Activated CD4-positive, alpha-beta T cell treated with anti-CD3 and anti-CD28 coated beads, Interleukin-2, amount 10 ng/mL, durations not matched to agents 24 days and 14 days (primary cell): ENCODE measurements at places on chromosomes 16 and 17. TPM values are rescaled to one million over a fixed set of nuclear protein-coding genes. Genes with fewer than 3 reads are reported as not detected.

Gene AOC2
- 3.3 and 4.2 TPM in 2 replicates for total RNA-seq

Gene DPH1
- total RNA-seq, result 50.8 and 55.9 TPM in 2 replicates

Gene LPO
- total RNA-seq, result not detected in 2 replicates

Gene SLC6A4
- total RNA-seq, result not detected in 2 replicates

Gene CCL4L2
- total RNA-seq, result 11.5 and 11.9 TPM in 2 replicates

Gene ANKRD13B
- total RNA-seq, result 43.1 and 49.8 TPM in 2 replicates

Gene HCRT
- total RNA-seq, result not detected in 2 replicates

Gene TOX3
- not detected in 2 replicates for total RNA-seq

Gene GAS2L2
- not detected in 2 replicates for total RNA-seq

Gene ZFHX3
- total RNA-seq, result 0.49 and 0.88 TPM in 2 replicates

Gene TRPV3
- total RNA-seq, result 0.16 and 0.31 TPM in 2 replicates

Gene P2RX5
- total RNA-seq, result 92.3 and 92.8 TPM in 2 replicates

Gene CDH3
- 0.19 and 0.37 TPM in 2 replicates for total RNA-seq

Gene PLXDC1
- 0.16 and 0.43 TPM in 2 replicates for total RNA-seq

Gene CRHR1
- total RNA-seq, result not detected in 2 replicates

Gene AATK
- 0.42 and 0.78 TPM in 2 replicates for total RNA-seq
